ENCODE measurements at places on chromosomes 12 and 14.

DNA sequence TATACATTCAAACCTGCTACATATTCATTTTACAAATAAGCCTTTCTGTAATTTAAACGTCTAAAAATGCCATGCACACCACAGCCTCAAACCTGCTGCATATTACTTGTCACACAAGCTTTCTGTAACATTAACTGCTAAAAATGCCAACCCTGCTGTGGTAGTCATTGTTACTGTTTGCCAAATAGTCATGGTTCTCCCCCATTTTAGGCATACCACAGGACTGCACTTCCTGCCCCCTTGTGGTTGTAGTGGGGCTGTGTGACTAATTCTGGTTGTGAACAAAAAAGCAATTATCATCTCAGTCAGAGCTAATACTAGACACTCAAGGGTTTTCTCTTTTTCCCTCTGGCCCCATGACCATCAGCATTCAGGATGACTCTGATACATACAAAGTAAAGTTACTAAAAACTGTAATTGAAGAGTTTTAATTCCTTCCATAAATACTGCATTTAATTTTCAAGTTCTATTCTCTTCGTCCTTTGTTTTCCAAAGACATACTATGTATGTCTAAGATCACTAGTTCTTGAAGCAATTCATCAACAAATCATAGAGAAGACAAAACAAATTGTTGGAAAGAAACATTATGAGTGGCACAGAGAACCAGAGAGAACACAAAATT is 5.7 kb upstream of the SLC35F4 start:
- DNase-seq = no peak

GRCh38 chr12:15776532-15776931 is 12.7 kb downstream of the EPS8 start:
- DNase-seq = no peak

- no peak for DNase-seq
These were observed 17.7 kb upstream of the STXBP6 start for GRCh38 chr14:25067600-25067999.

DNA sequence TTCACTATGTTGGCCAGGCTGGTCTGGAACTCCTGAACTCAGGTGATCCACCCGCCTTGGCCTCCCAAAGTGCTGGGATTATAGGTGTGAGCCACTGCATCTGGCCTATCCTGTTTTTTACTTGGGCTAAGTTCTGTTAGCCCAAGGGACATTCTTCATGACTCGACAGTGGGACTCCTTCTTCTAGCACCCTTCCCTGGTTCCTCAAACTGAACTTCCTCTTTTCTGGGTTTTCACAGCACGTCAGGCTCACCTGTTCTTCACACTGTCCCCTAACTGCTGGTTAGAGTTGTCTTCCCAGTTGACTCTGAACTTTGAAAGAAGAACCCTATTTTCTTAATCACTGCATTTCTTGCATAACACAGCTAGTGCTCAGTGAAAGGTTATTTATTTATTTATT is 22.5 kb downstream of the CABP1 start:
- DNase-seq = no peak

DNA sequence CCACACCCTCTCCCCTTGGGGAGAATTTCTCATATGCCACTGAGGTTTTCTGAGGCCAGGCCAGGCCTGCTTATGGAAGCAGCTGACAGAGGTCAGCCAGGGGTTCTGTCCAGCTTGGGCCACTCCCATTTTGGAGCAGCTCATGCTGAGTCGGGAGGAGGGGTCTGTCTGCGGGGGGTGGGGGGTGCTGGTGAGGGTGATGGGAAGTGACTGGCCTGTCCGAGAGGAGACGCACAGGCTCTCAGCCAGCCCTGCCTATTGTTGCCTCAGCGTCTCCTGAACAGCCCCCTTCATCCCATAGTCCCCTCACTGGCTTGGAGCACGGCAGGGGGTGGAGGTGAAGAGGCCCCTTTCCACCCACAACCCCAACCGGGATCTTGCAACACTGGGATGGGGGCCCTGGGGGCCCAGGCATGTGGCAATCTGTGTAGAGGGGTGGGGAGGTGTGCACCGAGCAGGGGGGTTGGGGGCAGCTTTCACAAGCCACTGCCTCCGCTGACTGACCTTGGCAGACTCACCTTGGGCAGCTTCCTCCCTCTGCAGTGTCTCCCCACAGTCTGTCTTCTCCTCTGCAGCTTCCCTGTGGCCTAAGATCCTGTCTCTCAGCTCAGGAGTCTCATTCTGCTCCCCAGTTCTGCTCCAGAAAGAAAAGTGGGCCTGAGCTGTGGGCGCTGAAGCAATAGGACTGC is 5.5 kb downstream of the CEBPE start:
- DNase-seq = no peak

- DNase-seq = no peak
These were observed 165.1 kb downstream of the SLC38A4 start for GRCh38 chr12:46660719-46661109.

GRCh38 chr14:76203086-76204001 is 51.6 kb downstream of the GPATCH2L start:
- DNase-seq = no peak

DNA sequence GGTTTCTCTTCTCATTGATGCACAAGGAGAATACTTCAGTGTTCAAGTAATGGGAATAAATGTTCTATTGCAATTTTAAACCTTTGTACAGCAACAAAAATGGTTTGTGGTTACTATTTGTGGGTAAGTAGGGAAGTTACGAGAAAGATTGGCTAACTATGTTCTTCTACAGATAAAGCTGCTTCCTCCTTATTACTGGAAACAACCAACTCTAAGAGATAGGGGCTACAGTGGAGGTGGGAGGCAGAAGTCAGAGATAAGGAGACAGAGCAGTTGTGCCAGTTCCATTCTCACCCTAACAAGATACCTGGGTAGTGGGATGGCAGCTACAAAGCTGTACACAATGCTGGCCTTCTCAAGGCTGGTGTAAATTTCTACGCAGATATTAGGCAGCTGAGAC is 16.2 kb downstream of the NOXRED1 start:
- no peak for DNase-seq

GRCh38 chr14:104965561-104966231 is 12.5 kb downstream of the AHNAK2 start:
- DNase-seq = no peak

GRCh38 chr14:57302883-57303282 is 34.1 kb downstream of the AP5M1 start:
- no peak for DNase-seq

DNA sequence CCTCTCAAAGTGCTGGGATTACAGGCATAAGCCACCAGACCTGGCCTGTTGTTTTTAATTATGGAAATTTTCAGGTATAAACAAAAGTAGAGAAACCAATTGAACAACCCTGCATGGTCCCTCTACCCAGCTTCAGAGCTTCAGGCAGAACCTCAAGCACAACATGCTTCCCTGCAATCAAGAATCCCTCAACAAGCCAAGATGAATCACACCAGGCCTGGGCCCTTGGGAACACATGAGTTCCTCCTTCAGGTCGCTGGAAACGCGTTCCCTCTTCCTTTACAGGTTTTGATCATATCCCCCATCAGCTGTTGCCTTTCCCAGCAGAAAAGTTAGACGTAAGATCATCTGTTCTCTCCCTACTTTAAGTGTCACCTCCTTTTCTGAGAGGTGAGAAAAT is 20.5 kb upstream of the CORO1C start:
- no peak for DNase-seq

DNA sequence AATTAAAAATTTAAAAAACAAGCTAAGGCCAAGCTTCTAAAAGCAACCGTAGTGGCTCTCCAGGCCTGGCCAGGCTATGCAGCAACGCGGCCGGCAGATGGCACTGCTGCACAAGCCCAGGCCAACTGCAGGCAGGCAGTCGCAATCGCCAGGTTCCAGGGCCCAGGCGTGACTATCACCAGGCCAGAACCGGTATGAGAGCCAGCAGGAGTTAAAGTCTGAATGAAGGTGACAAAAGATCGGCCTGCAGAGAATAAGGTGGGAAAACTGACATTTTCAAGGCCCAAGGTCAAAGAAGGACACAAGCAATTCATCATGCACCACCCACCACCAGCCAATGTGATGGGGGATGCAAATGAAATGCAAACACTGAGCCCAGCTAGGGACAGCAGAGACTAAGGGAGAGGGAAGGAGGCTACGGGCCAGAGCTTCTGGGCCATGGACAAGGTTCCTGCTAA is 43.6 kb upstream of the ANO2 start:
- peak; percentile 35 for DNase-seq

DNA sequence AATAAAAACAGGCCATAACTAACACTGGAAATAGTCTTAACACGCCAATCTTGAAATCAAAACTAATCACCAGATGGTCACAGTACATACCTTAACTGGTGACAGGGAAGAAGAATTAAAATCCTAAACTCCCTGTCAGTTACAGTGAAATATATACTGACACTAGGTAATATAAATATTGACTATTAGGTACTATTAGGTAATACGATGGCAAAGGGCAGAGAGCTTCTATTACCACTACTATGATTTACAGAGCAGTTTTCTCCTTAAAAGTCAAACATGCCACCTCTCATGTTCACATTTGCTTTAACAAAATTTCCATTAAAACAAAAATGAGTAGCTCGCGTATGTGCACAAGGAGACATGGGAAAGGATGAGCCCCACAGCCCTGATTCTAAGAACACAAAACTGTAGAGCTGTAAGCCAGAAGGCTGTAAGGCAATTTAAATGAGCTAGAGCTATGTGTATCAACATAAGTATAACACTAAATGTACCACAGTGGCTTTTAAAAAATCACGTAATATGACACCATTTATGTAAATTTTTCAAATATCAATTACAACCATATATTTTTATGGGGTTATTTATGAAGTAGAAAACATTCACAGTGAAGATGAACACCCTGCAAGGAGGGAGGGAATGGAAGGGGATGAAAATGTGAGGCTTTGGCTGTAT is 19.1 kb downstream of the SETD3 start:
- DNase-seq = no peak

GRCh38 chr12:129530984-129531383 is 372.8 kb downstream of the TMEM132D start:
- DNase-seq = no peak

- DNase-seq = no peak
These were observed 278.9 kb upstream of the CRY1 start for GRCh38 chr12:107372229-107372658.

DNA sequence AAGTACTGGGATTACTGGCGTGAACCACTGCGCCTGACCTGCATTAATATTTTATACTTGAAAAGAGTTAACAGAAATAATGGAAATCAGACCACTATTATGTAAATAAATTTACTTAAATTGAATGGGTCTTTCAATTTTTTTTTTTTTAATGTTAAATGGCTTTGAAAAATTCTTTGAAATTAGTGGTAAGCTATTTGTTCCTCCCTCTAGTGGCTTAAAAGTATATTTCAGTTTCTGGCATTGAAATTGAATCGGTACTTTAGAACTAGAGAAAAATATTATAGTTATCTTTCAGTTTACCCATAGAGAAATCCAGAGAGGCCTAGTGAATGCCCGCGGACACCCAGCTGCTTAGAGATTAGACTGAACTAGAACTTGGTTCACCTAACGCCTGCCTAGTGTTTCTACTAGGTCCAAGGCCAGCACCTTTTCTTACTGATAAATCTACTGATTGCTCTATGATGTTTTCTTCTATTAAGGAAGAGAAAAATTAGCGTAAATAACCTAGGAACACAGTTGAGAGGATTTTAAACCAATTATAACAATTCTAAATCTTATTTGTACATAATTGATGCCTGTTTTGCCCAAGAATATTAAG is 106.5 kb downstream of the EML1 start:
- DNase-seq = no peak

DNA sequence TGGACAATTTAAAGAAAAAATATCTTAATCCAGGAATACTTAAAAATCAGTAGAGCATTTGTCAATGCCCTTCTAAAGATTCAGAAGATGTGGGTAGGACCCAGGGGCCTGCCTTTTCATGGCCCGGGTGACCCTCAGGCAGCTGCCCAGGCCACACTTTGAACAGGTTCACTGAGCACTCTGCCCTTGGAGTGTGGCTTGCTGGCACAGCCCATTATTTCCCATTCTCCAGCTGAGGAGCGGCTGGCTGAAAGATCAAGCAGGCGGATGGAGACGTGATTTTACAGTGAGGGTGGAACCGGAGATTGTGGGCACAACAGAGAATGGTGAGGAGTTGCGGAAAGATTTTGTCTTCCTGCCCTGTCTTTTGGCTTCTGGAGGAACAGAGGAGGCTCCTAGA is 7.1 kb upstream of the PRPH start:
- DNase-seq = no peak

DNA sequence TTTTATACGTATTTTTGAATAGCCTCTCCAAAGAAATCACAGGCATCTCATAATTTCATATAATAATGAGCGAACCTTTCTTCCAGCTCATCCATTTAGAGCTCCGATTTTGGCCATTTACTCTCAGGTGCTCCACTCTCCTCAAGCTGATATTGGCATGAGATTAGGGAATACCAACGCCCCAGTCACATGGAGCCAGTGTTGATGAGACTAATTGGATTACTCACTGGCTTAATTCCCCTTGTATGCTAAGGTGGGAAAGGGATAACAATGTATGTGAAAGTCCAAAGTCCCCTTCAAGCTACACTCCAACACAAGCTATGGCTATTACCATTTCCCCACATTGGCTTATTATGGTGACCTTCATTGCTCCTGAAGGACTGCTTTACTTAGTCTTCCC is 76.6 kb upstream of the NAV3 start:
- no peak for DNase-seq

DNA sequence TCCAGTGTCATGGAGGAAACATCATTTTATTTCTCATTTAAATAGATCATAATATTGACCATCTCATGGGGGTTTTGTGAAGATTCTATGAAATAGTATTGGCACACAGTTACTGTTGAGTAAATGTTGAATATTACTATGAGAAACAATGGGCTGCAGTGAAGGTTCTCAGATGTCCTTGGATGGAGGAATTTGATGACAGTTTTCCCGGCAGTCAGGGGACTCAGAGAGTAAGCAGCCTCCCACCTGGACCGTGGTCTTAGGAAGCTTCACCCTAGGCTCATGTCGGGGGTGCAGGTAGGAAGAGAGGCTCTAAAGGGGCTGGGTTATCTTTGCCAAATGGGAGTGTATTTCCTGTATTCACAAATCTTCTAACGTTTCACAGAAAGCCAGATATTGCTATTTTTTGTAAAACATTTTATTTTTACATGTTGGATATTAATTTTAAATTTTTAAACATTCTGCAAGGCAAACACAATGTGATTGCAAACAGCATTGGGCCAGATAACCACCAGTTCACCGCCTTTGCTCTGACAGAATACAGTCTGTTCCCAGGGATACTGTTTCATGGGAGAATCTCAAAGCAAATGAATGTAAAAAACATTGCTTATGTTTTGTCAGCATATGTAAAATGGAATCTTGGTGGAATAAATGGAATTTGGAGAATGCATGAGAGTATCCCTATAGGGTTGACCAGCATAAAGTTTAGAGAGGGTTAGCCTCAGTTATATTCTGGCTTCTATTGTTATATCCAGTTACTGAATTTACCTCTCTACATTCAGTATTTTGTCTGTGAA is 380.8 kb upstream of the TMEM132C start:
- no peak for DNase-seq

GRCh38 chr12:85036234-85036707 is at the start of the genes LRRIQ1 and TSPAN19:
TSS of gene LRRIQ1 (plus strand) at chr12:85036351. CDS start at chr12:85038177, 1,826 bp downstream.
TSS of gene TSPAN19 (minus strand) at chr12:85036277. CDS start at chr12:85029946, 6,331 bp downstream.
- peak; percentile 56 for DNase-seq

Data from NCI-H510A (cell line).